PC-3 (cell line): ENCODE measurements at places on chromosomes 2 and 18. TPM values are rescaled to one million over a fixed set of nuclear protein-coding genes. Genes with fewer than 3 reads are reported as not detected.

DSC2 gene
- 4.8 and 6.9 TPM in 2 replicates for total RNA-seq

- no peak for DNase-seq
Observed at GRCh38 chr2:166773308-166773949, 114.9 kb upstream of the XIRP2 start.

DNA sequence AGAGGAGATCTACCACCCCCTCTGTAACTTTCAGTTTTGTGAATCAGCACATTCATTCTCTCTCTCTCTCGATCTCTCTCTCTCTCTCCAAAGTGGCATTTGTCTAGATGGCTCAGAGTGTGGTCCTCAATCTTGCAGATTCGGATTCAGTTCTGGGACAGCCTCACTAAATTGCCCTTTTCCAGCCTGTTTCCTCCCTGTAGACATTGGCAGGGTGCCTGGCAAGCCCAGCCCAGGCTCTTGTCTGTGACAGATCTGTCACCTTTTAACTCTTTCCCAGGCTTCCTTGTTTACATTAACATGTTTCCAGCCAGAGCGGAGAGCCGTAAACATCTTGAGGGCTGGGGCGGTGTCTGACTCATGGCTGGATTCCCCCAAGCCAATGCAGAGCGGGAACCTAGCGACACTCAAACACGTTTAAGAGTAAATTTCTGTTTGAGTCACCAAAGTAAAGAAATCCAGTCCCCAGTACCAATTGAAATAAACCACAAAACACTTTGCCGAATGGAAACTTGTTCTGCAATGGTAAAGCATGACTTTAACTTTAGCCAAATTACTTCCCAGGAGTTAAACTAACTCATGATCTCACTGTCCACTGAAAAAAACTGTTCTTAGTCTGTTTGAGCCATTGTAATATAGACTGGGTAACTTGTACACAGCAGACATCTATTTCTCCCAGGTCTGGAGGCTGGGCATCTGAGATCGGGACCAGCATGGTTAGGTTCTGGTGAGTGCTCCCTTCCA, 6.6 kb upstream of the CYP27C1 start:
- DNase-seq, result peak; percentile 99

FLACC1 gene
- total RNA-seq, result 0.26 and 5.9 TPM in 2 replicates

GRCh38 chr2:132651115-132652045, 18.6 kb downstream of the LYPD1 start:
- DNase-seq, result peak; percentile 29

GRCh38 chr2:7003895-7004294, 86.7 kb downstream of the RNF144A start:
- DNase-seq, result no peak

RAB6C gene
- 0.04 TPM in 1 of 2 replicates, not detected in the other for total RNA-seq

ALPG gene
- 0.12 and 0.18 TPM in 2 replicates for total RNA-seq

CPSF3 gene
- total RNA-seq, result 42.6 and 60.1 TPM in 2 replicates

DNA sequence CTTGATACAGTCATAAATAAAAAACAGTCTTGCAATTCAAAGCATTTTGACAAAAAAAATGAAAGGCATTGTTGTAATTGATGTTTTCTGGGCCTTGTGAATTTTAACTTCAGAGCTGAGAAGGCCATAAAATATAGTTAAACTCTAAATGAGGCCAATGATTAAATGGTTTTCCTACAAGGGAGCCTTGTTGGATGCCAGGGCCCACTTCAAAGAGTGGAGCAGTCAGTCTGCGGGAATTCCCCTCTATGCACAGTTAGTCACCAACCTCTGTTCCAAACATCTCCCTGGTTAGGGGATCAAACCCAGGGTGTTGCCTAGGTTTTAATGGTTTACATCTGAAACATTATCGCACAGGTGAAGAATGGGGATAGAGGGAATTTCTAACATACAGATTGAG, 143.4 kb downstream of the NCKAP5 start:
- DNase-seq, result no peak

CCDC148 gene
- total RNA-seq, result 0.11 and 0.46 TPM in 2 replicates

MAP4K4 gene
- 133 and 167 TPM in 2 replicates for total RNA-seq

DNA sequence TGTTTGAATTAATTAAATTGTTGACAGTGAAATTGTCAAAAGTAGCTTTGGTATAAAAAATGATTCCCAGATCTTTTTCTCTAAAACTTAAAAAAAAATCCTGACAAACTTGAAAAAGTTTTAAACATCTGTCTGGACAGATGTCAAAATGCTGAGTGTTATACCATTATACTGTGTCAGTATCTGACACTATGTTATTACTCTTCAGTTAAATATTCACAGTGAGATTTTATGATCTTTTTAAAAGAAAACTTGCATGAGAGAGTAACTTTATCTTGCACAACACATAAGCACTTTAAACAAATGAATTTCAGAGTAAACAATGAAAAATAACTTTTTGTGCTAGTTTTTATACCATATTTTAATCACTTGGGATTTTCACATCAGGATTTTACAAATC, 167.4 kb downstream of the MEIS1 start:
- no peak for DNase-seq

DNA sequence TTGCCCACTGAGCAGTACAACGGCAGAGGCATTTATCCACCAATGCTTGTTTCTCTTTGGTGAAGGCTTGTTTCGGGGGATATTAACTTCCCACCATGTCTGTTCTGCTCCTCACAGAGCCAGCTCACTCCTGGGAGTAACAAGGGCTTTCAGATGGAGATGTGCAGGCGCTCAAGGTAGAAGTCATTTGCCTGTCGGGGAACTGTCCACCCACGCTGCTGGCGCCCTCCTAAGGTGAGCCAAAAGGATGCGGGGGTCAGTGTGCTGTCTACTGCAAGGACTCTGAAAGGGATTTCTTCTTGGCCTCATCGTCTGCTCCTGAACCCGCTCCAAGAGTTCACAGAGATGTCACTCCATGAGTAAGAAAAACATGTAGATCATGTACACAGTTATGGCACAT, 57.0 kb upstream of the CYRIA start:
- DNase-seq, result no peak

- no peak for DNase-seq
Observed at GRCh38 chr2:47196046-47196445, 40.9 kb upstream of the STPG4 start.

GRCh38 chr2:109549016-109549590, 64.7 kb downstream of the SEPTIN10 start:
- no peak for DNase-seq
